ENCODE measurements at places on chromosomes 7 and 10. TPM values are rescaled to one million over a fixed set of nuclear protein-coding genes. Genes with fewer than 3 reads are reported as not detected.

Gene CYP3A7
- not detected for total RNA-seq

Gene UCN3
- total RNA-seq: not detected

Gene ITGB8
- 111 TPM for total RNA-seq

Gene CNTNAP2
- total RNA-seq: 6.1 TPM

Gene SCART1
- total RNA-seq: 13.1 TPM

Gene ZNF138
- total RNA-seq: 13.1 TPM

Gene FAM24B
- 12.6 TPM for total RNA-seq

Gene LEP
- 0.31 TPM for total RNA-seq

Gene PRRT4
- 1.1 TPM for total RNA-seq

Gene PTPRN2
- total RNA-seq: 10.8 TPM

Gene CTAGE15
- 6.5 TPM for total RNA-seq

Gene IGFBP1
- not detected for total RNA-seq

Gene ACSL5
- 10.1 TPM for total RNA-seq

Gene VOPP1
- 26.6 TPM for total RNA-seq

Gene SFTPD
- 0.94 TPM for total RNA-seq

Gene GHRHR
- 3.6 TPM for total RNA-seq

Gene C10orf62
- 373 TPM for total RNA-seq

Gene MEOX2
- total RNA-seq: 3.7 TPM

Gene CARD11
- total RNA-seq: 3.9 TPM

Gene MET
- total RNA-seq: 2.0 TPM

Gene SPOCK2
- 212 TPM for total RNA-seq

Gene ZNF746
- 49.3 TPM for total RNA-seq

GRCh38 chr7:115731796-115732471 lies 298.6 kb downstream of the TFEC start:
- no peak for DNase-seq

DNA sequence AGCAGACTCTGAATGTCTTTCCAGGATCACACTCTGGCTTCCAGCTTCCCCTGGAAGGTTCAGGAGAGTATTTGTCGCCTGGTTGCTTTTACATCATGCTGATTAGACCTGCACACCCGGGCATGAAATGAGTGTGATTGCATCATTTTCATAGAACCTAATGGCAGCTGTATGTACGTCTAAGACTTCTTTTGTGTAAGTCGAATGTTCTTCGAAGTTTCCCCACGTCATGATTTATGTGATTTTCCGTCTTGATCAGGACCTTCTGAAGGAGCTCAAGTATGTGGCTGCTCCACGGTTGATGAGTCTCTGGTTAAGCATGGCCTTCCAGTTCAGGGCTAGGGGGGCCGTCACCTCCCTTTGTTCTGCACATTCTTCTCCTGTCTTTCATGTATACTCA lies 4.5 kb downstream of the EIF4H start:
- DNase-seq: no peak

GRCh38 chr7:92002720-92003119 lies 62.1 kb downstream of the AKAP9 start:
- no peak for DNase-seq

DNA sequence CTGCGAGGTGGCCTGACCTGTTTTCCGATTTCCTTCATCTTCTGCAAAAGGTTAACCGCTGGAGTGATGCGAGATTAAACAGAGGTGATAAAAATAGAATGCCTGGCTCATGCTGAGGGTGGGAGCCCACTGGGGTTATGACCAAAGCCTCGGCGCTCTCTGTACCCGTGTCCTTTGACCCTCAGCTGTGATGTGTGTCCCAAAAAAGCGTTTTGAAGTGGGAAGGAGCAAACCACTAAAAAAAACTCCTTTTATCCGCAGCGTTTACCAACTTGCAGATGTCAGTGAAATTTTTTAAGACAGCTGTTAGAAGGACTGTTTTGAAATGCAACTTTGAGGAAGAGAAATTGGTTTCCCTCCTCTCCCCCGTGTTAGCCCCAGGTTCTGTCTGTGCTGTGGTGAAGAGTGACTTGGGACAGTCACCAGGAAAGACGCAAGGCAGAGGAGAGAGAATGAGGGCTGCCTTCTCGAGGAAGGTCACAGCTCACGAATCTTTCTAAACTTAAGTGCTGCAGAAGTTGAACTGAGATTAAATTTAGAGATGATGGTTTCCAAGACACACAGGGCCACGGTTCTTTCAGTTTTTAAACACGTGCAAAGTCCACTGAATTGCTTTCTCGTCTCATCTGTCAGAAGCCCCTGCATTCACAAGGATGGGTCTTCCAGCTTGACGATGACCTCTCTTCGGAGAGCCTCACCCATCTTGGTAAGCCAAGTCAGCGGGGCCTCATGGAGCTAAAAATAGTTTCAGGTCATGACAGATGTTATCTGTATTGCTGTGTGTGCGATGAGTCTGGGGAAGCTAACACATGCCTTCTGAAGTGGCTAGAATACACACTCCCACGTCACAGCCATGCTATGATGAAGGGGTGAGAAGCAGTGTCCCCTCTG lies 27.6 kb downstream of the AMZ1 start:
- DNase-seq: no peak

- DNase-seq: no peak
Measured at GRCh38 chr10:97190450-97190849, 4.7 kb upstream of the SLIT1 start.

GRCh38 chr7:51356849-51357516 lies 40.4 kb upstream of the COBL start:
- no peak for DNase-seq

- DNase-seq: no peak
Measured at GRCh38 chr10:15436696-15437095, 65.6 kb upstream of the FAM171A1 start.

DNA sequence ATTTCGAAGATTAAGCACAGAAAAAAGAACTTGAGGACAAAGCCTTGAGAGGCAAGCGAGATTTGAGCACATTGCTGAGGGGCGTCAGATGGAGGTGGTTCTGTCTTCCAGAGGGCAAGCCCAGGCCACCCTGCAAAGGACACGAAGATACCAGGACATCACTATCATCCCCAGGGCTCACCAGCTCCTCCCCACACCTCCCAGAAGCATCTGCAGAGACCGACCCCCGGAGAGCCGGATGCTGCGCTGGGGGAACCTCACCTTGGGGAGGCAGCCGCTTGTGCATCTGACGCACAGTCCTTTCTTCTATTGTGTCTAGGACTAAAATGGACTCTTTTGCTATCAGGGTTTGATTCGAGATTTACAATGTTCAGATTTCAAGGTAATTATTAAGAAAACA lies 259.7 kb downstream of the DNAJB6 start:
- DNase-seq: no peak

DNA sequence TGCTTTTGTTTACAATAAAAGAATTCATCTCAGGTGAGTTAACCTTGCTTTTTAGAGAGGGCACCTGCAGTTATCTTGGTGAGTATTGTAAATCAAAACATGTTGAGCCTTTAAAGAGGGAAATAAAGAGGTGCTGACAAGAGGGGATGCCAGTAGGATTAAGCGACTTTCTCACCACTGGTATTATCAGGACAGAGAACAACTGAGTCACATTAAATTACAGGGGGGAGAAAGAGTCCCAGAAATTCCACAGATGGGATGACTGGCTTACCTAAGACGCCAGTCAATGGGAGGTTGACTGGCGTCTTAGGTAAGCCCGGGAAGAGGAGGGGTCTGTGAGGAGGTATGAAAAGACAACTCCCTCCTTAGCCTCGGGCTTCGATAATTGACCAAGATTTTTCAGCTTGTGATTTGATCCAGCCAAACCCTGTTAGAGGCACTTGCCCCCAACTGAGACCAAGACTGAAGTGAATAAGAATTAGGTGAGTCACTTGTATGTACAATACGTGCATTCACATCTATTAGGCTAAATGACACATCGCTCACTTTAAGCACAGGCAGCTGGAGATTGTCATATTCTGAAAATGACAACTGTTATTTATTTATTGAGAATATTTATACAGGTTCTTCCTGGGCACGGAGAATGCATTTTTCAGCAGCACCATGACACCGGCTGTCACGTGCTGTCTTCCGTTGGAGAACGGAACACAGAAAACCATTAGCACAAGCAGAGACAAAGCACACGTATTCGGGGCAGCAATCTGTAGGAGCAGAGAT lies 117.6 kb downstream of the SEM1 start:
- DNase-seq: no peak

GRCh38 chr10:95276367-95277200 lies 14.2 kb downstream of the PDLIM1 start:
- no peak for DNase-seq

GRCh38 chr7:32047075-32047474 lies 23.1 kb downstream of the PDE1C start:
- DNase-seq: no peak

DNA sequence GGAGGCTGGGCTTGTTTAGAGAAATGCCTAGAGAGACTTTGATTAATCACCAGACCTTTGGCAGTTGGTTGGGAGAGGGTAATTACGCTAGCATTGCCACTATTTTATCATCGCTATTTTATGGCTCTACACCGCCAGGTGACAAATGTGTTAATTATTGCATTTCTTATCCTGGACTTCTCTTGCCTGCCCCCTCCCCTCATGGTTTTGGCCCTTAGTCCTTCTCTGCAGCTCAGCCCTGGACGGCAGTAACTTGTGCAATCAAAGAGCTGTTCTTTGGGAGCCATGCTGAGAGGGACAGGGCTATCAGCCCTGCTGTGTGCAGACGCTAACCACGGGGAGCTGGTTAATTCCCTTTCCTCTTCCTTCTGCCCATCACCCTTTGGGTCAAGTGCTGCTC lies 585.0 kb downstream of the AUTS2 start:
- DNase-seq: no peak

GRCh38 chr10:77836299-77836820 lies 90.2 kb downstream of the DLG5 start:
- DNase-seq: peak; percentile 68

DNA sequence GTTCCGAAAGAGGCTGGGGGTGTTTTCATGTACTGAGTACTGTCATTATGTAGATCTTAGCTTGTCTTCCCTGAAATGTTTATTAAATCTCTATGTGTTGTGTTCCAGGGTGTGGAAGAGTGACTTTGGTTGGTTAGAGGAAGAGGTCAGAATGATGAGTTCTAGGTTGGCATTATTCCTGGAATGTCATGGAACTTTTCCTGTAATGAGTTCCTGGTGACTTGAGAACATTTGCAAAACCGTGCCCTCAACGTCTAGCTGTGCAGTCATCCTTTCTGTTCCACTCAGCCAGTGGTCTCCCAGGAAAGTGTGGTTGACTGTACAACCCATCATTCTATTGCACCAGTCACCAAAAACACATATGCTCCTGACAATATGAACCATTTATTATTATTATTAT lies 129.6 kb downstream of the BICC1 start:
- no peak for DNase-seq

DNA sequence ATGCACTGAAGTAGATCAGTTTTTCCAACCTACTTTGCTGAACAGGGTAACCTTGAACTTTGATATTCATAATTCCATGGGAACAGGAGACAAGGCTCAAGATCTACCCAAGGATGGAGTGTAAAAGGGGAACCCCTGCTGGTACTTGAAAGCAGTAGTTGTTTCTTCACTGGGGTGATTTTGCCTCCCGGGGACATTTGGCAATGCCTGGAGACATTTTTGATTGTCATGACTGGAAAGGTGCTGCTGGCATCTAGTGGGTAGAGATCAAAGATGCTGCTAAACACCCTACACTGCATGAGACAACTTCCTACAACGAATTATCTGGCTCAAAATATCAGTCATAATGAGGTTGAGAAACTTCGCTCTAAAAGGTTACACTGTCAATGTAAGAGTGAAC lies 214.8 kb upstream of the CTBP2 start:
- DNase-seq: no peak

- DNase-seq: peak; percentile 64
Measured at GRCh38 chr7:8389593-8390261, 43.7 kb upstream of the NXPH1 start.

- no peak for DNase-seq
Measured at GRCh38 chr10:91617072-91617609, 15.7 kb downstream of the PPP1R3C start.

GRCh38 chr10:19713159-19713558 lies 103.1 kb upstream of the PLXDC2 start:
- DNase-seq: no peak

DNA sequence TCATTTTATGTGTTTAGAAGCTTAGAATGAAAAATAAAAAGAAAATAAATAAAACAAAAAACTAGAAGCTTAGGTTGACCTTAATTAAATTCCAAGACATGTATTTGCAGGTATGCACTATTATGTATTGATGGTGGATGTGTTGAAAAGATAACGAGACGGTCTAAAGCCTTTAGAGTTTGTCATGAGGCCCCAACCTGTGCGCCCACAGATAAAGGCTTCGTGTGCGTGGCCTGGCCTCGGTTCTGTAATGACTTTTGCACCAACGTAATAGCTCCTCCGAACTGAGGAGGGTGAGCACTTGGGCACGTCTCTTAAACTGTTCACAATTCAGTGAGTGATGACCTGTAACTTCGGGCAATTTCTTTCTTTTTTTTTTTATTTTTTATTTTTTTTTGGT lies 43.7 kb upstream of the NCAPG2 start:
- no peak for DNase-seq

DNA sequence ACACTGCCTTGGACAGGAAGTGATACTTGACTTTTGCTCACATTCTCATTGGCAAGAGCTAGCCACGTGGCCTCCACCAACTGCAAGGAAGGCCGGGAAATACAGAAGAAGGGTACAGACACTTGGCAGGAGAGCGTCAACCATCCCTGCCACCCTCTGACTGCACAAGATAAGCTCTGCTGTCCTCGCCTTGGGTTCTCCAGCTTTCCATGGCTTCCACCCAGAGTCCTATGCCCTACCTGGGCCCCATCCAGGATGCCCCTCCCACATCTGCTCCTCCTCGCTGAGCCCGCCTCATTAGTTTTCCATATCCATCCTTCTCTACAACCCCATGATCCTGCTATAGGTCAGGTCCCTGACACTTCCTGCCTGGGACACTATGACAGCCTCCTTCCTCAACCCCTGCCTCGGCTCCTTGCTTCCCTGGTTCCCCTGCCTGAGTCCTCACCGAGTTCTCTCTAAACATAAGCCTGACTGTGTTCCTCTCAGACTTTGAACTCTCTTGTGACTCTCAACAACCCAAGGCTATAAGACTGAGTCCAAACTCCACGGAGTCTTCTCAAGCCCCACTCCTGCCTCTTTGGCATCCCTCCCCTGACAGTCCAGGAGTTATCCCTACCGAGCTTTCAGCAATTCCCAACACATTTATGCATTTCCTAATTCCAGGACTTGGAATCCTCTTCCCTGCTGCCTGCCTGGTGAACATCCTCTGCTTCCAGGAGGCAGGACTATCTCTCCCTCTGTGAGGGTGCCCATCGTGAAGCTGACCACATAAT lies 23.2 kb upstream of the GDF10 start:
- no peak for DNase-seq

DNA sequence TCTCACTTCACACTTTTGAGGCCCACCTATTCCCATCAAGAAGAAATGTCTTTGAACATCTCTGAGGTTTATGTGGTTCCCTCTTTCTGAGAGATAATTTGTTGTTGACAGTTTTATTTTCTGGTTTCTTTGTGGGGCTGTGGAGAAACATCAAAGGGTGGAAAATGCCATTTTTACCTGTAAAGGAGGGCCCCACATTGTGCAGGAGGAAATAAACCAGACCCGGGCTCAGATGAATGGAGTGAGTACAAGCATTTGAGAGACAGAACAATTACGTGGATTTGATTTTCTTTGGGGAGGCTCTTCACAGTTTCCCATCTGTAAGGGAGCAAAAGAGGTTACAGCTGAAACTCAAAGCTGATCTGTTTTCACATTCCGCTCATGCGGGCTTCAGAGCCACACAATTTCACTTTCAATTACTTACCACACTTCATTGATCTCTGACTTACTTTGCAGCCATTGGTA lies 29.8 kb downstream of the ITPRIP start:
- no peak for DNase-seq

- DNase-seq: no peak
Measured at GRCh38 chr10:79153745-79154144, 85.0 kb downstream of the ZMIZ1 start.

- DNase-seq: no peak
Measured at GRCh38 chr7:40331915-40332314, 197.1 kb downstream of the SUGCT start.
